ENCODE measurements at places on chromosomes 3 and 15.

GRCh38 chr15:45118996-45119395 is 4.9 kb downstream of the DUOXA2 start:
- no peak for DNase-seq

GRCh38 chr3:66402596-66403290 is 98.1 kb downstream of the LRIG1 start:
- no peak for DNase-seq

DNA sequence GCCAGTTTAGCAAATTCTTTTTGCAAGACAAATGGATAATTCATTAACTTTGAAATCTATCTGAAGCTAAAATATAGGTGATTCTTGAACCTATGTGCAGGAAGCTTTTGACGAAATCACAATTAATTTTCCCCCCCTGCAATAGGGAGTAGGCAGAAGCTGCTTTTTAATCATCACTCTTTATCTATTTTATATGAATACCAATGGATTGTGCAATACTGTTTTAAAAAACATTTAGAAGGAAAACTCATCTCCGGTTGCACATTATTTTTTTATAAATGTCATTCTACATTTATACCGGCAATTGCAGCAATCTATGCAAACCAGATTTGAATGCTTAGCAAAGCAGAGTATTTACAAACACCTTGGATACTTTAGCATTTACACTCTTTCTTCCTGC is 121.1 kb upstream of the TMCO5A start:
- DNase-seq: no peak

- no peak for DNase-seq
These were observed 690.2 kb upstream of the DPPA4 start for GRCh38 chr3:110027446-110028080.

DNA sequence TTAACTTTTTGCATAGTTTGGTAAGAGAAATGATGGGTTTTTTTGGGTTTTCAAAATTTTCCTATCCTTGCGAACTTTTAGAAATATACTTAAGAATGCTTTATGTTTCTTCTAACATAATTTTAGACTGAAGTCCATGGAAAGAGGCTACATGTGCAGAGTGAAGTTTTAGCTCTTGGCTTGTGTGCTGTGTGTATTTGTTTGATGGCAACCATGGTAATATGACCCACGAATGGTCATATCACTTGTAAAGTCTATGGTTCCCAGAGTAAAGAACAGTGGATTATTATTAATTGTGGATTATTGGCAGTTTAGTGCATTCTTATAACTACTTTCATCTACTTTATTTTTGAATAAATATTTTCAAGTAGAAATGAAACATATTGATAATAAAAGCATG is 124.0 kb upstream of the GOLGA6L4 start:
- no peak for DNase-seq

GRCh38 chr15:94704946-94705345 is 473.6 kb downstream of the MCTP2 start:
- no peak for DNase-seq

- no peak for DNase-seq
These were observed 89.5 kb downstream of the SMARCC1 start for GRCh38 chr3:47692158-47692557.

DNA sequence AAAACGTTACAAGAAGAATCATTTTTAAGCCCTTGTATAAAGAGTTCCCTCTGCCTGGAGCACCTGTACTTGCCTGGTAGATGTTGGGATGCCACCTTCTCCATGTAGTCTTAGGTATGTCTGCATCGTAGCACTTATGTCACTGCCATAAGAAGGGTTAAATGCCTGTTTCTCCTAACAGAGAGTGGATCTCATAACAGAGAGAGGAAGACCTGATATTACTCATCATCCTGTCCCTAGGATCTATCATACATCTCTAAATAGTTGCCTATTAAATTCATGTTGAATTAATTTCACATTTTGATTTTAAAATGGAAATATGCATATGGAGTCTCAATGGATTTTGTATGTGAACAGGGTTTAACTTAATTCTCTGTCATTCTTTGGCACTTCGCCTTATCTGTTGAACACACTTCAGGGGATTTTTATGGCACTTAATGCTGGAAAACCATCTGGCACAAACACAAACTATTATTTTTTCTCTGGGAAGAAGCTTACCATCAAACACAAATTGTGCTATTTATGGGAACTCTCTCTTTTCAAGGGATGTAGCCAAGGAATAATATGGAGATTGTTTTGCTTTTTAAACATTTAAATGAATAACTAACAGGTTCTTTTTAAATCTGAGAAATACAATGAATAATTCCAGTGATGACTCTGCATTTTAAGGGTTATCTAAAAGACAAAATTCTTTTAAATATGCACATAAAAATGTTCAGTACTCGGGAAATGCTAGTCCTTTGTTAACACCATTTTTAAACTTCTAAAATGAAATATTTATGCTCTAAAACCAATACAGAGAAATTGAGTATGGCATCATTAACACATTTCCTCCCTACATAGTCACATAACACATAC is 230.7 kb downstream of the ZNF385D start:
- DNase-seq: no peak

DNA sequence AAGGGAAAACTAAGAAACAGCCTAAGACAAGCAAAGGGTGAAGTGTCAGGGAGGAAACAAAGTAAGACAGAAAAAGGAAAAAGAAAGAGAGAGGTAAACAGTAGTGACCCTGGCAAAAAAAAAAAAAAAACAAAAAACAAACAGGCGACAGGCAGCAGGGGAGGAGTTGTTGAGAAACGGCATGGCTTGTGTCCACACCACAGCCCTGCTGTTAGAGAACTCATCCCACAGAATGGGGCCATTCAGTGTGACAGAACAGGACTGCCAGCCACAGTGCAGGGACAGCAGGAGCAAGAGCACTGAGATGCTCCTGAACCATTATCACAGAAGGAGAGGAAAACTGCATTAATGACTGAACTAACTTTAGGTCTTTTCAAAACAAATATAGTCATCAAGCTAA is 29.7 kb downstream of the MECOM start:
- DNase-seq: no peak

- no peak for DNase-seq
These were observed 120.3 kb downstream of the ASB7 start for GRCh38 chr15:100722551-100723314.

DNA sequence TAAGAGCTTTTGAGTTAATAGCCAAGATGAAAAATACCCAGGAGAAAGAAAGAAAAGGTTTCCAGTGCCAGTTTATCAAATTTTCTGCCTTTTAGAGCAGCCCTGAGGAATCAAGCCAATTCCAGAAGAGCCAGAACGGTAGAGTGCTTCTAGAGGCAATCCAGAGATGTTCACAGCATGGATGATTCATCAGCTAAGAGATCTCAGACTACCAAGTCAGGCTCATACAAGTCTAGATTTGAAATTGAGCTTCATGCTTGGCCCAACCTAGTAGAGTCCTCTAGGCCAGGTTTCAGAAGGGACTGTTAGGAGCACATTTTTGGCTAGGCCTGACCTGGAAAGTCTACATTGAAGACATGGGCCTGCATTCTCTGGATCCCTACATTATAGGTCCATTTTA is 15.5 kb downstream of the WDR48 start:
- no peak for DNase-seq

DNA sequence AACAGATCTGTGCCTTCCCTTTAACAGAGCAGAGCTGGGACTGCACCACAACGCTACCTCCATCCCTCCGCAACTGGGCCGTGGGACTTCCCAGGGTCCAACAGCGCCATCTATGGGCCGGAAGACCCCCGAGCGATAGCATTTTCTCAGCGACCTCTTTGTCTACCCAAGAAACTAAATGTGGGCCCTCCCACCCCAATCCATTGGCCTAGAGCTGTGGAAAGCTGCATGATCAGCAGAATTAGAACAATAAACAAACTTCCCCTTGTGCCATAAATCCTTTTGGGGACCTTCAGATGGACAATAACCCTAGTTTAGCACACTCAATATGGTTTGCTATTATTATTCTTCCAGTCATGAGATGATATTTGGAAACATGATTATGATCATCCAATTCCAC is 74.8 kb upstream of the NTRK3 start:
- DNase-seq: no peak

DNA sequence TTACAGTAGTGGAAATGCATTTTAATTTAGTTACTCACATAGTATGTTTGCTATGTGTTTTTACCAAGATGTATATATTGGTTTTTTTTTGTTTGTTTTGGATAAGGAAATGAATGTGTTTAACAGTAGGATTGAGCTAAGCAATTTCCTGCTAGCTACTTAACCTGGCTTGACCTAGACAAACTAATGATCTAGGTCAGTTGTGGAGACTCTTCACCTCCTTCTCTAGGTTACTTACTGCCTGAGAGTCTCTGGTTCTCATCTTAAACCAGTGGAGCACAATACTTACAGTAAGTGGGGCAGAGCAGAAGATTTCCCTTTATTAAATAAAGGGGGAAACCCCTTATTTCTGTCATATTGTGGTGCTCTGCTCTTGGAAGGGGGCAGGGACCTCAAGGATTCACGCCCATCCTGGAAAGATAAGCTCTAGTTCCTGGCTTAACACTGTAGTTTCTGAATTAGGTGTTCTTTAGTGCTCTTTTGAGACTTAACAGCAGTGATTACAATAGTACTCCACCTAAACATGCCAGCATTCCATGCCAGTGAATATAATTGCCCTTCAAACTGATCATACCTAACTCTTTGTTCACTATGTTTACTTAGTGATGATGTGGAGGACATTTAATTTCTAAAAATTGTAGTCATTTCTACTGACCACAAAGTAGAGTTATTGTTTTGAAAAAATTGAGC is 79.9 kb downstream of the UBP1 start:
- no peak for DNase-seq

- no peak for DNase-seq
These were observed 173.1 kb downstream of the IL5RA start for GRCh38 chr3:2937055-2937454.

Data from effector CD4-positive, alpha-beta T cell (primary cell).